ENCODE measurements at places on chromosomes 5 and 9. TPM values are rescaled to one million over a fixed set of nuclear protein-coding genes. Genes with fewer than 3 reads are reported as not detected.
A peak's percentile ranks its signal among the peaks of the same experiment; 100 is the strongest.

IL3 gene
- not detected for polyA plus RNA-seq

- no peak overlapping the region for H3K27ac ChIP-seq
- H3K4me1 ChIP-seq: no peaks in the 10 kb centered on the region
- no peaks in the 10 kb centered on the region for H3K27me3 ChIP-seq
- H3K36me3 ChIP-seq: no peaks in the 10 kb centered on the region
Observed at GRCh38 chr5:9515436-9515835, 30.4 kb downstream of the SEMA5A start.

DNA sequence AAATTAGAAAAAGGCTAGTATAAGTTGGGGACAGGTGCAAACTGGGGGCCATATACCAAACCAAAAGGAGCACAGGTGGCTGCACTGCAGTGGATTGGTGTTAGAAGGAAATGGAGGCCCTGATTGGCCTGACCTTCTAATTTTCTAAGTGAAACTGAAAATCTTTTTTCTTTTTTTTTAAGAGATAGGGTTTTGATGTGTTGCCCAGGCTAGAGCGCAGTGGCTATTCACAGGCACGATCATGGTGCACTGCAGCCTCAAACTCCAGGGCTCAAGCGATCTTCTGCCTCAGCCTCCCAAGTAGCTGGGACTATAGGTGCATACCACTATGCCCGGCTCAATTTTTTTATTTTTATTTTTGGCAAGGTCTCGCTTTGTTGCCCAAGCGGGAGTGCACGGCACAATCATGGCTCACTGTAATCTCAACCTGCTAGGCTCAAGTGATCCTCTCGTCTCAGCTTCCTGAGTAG is 9.8 kb upstream of the CCDC69 start:
- peaks cover 90% of the 10 kb centered on the region for H3K4me1 ChIP-seq
- H3K36me3 ChIP-seq: no peaks in the 10 kb centered on the region
- H3K4me3 ChIP-seq: peak overlapping the region; percentile 84
- DNase-seq: peak; percentile 45
- H3K27me3 ChIP-seq: no peaks in the 10 kb centered on the region

CTXN3 gene
- not detected for polyA plus RNA-seq

CBY3 gene
- not detected for polyA plus RNA-seq

DNA sequence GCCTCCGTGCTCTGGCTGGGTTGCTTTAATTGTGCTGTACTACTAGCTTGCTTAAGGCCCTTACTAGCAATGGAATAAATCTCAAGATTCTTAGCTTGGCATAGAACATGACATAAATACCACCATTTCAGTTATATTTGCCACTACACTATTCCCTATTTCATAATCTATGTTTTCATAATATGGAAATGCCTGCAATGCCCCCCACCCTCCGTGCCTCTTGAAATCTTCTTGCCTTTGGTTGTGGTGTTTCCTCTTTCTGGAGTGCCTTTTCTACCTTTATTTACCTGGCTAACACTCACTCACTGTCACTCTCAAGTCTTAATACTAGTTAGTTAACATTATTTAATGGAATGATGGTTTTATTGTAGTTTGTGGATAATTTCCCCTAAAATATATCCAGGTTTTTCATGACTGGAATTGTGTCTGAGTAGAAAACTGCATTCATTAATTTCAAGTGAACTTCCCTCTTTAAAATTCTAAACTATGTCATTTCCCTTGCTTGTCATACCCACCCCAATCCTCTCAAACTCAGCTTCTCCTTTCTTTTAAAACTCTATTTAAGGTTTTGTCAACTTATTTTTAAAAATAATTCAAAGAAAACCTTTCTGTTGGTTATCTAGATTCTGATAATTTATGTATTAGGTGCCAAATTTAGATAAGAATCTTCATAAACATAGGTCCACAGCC is 521.7 kb upstream of the DAB2 start:
- no peaks in the 10 kb centered on the region for H3K36me3 ChIP-seq
- no peak overlapping the region for H3K27ac ChIP-seq
- no peaks in the 10 kb centered on the region for H3K4me1 ChIP-seq
- H3K4me3 ChIP-seq: no peak overlapping the region
- no peaks in the 10 kb centered on the region for H3K27me3 ChIP-seq

ZFP2 gene
- 2.1 TPM for polyA plus RNA-seq

MEGF10 gene
- not detected for polyA plus RNA-seq

DNA sequence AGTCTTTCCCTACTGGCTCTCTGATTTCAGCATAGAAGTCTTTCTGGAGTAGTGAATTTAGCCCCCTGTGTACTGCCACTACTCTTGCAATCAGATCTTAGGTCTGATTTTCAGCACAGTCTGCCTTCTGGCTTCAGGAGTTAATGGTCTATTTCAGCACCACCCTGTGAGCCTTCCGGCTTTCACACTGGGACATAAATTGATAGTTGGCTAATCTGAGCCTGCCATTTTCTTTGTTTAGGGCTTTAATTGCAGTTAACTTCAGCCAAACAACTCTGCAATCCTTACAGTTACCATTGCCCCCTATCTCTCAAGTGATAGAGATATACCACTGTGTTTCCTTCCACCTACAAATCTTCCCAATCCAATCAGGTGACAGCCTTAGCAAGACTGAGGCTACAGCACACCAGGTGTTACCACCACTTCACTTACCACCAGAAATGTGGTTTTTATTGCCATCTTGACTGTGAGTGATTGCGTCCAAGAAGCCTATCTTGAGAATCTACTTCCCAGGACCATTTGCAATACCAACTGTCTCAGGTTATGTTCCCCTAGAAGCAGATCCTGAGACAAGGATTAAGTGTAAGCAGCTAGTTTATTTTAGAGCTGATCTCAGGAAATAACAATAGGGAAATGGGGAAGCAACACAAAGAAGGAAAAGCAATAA is 51.9 kb upstream of the NEK6 start:
- DNase-seq: no peak
- peak overlapping the region; percentile 25 for H3K4me3 ChIP-seq
- no peaks in the 10 kb centered on the region for H3K27me3 ChIP-seq
- peaks cover 97% of the 10 kb centered on the region for H3K4me1 ChIP-seq

- H3K4me1 ChIP-seq: no peaks in the 10 kb centered on the region
- H3K27me3 ChIP-seq: no peaks in the 10 kb centered on the region
- H3K4me3 ChIP-seq: no peak overlapping the region
- H3K27ac ChIP-seq: no peak overlapping the region
- no peak for DNase-seq
Observed at GRCh38 chr5:89735082-89735481, 674.5 kb downstream of the CETN3 start.

DNA sequence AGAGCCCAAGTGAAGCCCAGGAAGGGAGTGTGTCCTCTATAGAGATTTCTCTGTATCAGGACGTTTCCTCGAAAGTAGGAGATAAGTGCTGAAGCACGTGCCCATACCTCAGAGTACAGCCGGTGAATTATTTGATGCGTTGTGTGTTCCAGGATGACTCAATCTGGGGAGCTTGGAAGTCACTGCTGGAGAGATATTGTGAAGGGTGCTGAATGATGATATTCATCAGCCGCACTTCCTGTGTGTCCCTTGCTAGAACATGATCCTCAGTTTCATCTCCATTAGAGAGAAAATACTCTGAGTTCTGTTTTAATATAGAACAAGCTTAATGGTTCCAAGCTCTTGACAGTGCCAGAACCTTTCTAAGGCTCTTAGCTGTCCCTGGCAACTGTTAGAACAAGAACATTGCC is 402.3 kb upstream of the ADAMTSL1 start:
- DNase-seq: no peak
- H3K4me1 ChIP-seq: no peaks in the 10 kb centered on the region
- H3K27ac ChIP-seq: no peak overlapping the region
- H3K4me3 ChIP-seq: no peak overlapping the region
- H3K36me3 ChIP-seq: no peaks in the 10 kb centered on the region
- H3K27me3 ChIP-seq: no peaks in the 10 kb centered on the region

DNA sequence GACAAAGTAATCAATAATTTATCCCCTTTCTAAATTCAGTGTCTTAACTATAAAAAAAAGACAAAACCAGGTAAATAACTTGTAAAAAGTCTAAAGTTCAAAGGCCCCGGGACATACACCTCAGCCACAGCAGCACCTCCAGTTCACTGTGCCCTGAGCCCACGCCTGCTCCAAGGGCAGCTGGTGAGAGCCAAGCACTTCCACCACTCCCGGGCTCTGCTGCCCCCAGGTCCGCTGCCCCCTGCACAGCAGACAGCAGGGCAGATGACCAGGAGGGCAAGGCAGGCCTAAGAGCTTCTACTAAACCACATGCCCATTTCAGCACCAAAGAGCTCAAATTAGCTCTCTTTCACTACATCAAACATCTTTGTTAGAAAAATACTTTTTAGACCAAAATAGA is 91.9 kb downstream of the CAMSAP1 start:
- no peak overlapping the region for H3K4me3 ChIP-seq
- no peak for DNase-seq
- no peaks in the 10 kb centered on the region for H3K27me3 ChIP-seq
- peaks cover 10% of the 10 kb centered on the region for H3K36me3 ChIP-seq

DNA sequence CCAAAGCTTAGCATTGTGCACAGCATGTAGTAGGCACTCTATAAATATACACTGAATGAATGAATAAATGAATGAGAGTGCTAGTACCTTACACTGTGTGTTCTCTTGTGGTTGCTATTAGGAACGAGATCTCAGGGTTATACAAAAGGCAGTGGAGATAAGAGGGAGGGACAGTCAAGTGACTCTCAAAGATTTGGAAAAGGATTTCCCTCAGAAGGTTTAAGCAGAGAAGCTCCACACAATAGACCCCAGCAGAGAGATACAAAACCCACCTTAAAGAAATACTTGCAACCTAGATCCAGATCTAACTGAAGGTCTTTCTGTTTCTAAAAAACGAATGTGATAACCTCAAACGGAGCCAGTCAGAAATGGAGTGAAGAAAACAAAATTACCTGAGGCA is 11.8 kb upstream of the EFNA5 start:
- H3K36me3 ChIP-seq: no peaks in the 10 kb centered on the region
- no peak overlapping the region for H3K27ac ChIP-seq
- H3K27me3 ChIP-seq: peaks cover 32% of the 10 kb centered on the region

DNA sequence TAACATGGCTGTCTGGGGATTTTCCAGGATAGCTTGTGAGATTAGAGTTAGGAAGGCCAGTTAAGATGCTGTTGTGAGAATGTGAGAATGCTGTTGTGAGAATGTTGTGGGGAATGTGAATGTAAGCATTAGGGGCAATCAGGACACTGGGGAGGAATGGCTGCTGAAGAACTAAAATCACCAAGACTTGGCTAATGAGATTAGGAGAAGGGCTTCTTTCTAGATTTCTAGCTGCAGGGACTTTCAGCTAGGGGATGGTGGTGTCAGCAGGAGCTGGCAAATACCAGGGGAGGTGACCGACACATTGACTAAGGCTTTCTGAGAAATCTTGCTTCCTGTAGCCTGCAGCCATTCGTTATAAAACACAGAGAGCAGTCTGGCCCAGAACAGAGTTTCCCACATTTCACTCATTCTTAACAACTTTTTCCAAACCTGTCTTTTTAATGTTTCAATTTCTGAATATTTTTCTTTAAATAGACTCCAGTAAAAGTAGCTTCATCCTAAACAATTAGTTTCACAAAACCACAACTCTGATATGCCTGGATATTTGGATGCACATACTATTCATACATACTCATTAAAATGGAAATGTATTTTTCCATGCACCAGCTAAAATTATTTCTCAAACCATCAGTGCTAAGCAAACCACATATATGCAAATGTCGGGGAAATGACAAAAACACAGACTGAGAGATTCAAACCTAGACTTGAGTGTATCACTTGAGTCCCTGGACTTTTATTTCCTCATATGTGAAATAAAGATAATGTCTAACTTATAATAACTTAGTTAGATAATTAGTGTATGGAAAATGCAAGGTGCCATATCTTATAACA is 89.3 kb upstream of the TNC start:
- H3K27me3 ChIP-seq: peaks cover 20% of the 10 kb centered on the region
- H3K4me1 ChIP-seq: no peaks in the 10 kb centered on the region
- H3K27ac ChIP-seq: no peak overlapping the region
- DNase-seq: no peak

DNA sequence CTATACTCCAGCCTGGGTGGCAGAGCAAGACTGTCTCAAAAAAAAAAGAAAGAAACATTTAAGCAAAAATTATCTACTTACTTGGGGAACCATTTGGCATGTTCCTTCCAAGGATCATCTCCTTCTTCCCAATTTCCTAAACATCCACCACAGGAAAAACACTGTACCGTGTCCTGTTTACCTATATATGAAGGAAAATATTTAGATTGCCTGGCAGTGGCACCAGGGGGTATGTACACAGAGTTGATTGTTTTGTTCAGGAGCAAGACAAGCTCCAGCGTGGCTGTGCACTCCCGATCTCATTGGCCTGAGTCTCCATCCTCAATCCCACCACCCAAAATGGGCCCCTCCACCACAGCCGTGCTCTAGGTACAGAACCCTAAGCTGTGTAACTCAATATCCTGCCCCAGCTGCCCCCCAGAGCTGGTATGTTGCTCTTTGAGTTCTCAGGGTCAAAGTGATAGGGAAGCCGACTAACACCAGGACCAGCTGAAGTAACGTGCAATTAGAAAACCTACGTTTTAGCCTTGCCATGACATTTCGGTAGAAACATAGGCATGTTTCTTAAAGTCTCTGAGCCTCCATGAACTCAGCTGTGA is 13.8 kb downstream of the NAIP start:
- H3K27me3 ChIP-seq: no peaks in the 10 kb centered on the region
- H3K36me3 ChIP-seq: peaks cover 4% of the 10 kb centered on the region
- no peak overlapping the region for H3K27ac ChIP-seq
- DNase-seq: no peak
- no peak overlapping the region for H3K4me3 ChIP-seq

DNA sequence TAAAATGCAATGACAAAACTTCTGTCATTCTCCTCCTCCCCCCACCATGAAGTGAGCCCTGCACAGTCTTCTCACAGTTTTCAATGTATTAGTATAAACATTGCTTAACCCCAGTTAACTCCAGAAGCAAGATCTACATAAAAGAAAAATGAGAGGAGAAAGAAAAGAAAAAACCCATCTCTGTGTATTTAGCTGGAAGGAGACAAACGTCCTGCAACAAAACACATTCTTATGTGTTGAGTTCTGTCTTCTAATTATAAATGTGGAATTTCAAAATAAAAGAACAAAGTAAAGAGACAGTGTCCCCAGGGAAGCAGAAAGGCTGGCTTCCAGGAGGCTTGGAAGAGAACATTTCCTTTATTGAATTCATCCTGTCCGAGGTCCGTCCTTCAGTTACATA is 491.9 kb upstream of the TUSC1 start:
- no peaks in the 10 kb centered on the region for H3K36me3 ChIP-seq
- H3K4me1 ChIP-seq: no peaks in the 10 kb centered on the region
- no peak overlapping the region for H3K27ac ChIP-seq
- no peak overlapping the region for H3K4me3 ChIP-seq

GRCh38 chr9:86285261-86285660 is 2.9 kb upstream of the ISCA1 start:
- H3K27ac ChIP-seq: no peak overlapping the region
- H3K27me3 ChIP-seq: no peaks in the 10 kb centered on the region
- peaks cover 28% of the 10 kb centered on the region for H3K4me1 ChIP-seq
- H3K36me3 ChIP-seq: no peaks in the 10 kb centered on the region
- H3K4me3 ChIP-seq: no peak overlapping the region

- no peak for DNase-seq
- H3K36me3 ChIP-seq: no peaks in the 10 kb centered on the region
- H3K4me1 ChIP-seq: no peaks in the 10 kb centered on the region
- peaks cover 9% of the 10 kb centered on the region for H3K27me3 ChIP-seq
Observed at GRCh38 chr5:74187757-74188156, 452.8 kb downstream of the ENC1 start.

- DNase-seq: no peak
- H3K4me3 ChIP-seq: no peak overlapping the region
- H3K4me1 ChIP-seq: peaks cover 13% of the 10 kb centered on the region
- no peaks in the 10 kb centered on the region for H3K36me3 ChIP-seq
- H3K27me3 ChIP-seq: no peaks in the 10 kb centered on the region
Observed at GRCh38 chr5:139451176-139451575, 11.4 kb downstream of the ECSCR start.

Measured in naive B cell (primary cell).